ENCODE measurements at places on chromosomes 3 and 15.

DNA sequence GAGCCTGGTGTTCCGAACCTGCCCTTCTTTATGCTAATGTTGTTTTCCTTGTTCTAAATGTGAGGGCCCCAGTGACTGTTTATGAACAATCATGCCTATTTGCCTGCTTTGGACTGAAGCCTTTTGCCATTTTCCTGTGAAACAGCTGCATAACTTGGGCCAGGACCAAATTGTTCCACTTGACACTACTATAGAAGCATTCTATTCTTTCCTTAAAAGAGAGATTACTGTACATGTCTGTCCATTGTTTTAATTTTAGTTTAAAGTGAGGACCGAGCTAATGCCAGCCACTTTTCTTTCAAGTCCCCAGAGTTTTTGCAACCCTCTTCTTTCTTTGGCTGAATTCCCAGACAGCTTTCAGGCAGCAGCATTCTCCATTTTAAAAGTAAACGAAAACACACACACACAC lies 980.3 kb downstream of the CADM2 start:
- DNase-seq: no peak

DNA sequence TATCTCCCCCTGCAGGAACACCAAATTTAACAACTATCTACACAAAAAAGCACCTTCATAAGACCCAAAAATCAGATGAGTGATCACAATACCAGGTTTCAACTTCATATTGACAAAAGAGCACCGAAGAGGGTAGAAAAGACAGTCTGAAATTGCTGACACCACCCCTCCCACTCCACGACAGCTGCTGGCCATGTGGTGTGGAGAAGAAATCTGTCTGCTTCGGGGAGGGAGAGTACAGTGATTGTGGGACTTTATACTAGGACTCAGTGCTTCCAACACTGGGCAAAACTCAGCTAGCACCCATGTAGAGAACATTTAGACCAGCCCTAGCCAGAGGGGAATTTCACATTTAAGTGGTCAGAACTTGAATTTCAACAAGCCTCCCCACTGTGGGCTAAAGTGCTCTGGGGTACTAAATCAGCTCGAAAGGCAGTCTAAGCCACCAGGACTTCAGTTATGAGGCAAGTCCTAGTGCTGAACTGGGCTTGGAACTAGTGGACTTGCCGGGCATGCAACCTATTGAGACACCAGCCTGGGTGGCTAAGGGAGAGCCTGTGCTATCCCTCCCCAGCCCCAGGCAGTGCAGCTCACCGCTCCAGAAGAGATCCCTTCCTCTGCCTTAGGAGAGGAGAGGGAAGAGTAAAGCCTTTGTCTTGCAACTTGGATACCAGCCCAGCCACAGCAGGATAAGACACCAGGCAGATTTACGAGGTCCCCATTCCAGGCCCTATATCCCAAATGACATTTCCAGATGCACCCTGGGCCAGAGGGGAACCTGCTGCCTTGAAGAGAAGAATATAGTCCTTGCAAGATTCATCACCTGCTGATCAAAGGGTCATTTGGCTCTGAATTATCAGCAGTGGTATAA lies 44.6 kb upstream of the POU1F1 start:
- DNase-seq: no peak

DNA sequence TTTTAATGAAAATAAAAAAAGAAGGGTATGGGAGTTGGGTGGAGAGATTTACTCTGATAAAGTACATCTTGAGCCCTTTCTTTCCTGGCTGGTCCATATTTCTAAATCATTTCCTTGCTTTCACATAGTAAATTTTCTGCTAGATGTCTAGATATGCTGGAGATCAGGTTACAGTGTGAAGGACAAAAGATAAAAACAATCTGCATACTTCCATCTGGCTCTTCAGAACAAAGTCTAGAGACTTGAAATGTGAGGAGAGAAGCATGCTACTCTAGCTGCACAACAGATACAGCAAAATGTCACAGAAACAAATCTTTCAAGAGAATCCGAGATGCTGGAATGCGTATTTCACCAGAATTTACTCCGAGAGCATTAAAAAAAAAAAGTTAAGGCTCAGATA lies 42.2 kb downstream of the FOXP1 start:
- DNase-seq: no peak

- no peak for DNase-seq
Observed at GRCh38 chr15:54127574-54127973, 149.3 kb downstream of the UNC13C start.

DNA sequence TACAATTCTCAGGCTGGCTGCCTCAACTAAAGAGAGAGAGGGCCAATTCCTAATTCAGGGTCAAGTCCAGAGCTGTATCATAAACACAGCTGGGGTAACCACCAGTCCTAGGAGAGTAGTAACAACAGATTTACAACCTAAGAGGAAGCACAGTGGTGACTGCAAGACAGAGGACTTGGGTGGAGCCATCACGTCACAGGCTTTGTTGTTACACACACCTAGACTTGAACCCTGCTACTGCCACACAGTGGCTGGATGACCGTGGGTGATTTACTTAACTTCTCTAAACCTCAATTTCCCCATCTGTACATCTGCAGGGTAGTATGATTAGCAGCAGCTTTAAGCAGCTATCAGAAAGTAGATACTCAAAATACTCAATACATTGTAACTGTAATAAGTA lies 78.6 kb downstream of the MYLK start:
- no peak for DNase-seq

DNA sequence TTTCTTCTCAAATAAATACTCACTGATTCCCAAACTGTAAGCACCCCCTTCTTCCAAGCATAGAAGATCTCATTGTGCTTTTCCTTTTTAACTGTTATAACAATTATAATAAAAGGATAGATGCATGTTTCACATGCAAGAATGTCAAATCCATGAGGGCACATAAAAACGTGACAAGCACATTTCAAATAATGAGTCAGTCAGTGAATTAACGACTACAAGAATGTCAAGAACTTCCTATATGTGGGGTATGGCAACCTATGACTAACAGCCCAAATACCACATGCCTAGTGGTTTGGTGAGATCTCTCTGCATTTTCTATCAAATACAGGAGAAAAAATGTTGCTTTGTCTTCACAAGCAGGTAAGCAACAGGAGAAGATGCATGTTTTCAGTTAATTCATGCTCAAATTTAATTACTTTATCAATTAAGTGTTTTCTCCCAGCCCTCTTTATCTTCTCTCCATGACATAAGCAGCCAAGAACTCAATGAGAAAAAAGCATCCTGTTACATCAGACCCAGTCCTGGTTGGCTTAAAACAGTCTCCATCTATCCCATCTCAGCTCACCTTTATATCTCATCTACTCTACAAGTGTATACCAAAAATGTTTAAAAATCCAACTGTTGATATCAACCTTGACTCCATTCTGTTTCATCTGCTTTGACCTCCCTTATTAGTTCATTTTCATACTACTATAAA lies 181.5 kb upstream of the LMCD1 start:
- no peak for DNase-seq

DNA sequence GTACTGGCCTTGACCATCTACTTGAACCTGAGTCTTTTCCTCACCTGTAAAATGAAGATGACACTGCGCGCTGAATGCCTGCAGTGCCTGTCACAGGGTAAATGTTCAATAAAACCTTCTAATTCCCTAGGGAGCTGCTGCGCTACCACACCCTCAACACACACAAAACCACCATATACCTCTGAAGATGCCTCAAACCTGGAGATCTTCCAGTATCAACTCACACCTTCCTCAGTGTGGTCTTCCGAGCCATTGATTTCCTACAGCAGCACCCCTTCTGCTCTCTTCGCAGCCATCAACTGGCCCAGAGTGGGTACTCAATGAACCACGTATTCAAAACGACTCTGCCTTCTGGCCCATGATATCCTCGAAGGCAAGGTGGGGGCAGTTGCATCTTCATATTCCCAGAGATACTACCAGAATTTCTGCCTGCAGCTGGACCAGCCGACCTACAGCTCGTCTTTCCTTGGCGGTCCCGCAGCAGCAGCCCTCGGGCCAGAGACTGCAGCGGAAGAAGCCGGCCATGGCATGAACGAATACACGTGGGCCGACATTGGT lies 695 bp downstream of the RPL32 start:
- no peak for DNase-seq

GRCh38 chr3:123948449-123948848 lies 12.6 kb downstream of the CCDC14 start:
- DNase-seq: no peak

All from sciatic nerve (tissue), 2 donors.